Right lobe of liver (tissue), 6 donors: ENCODE measurements at places on chromosomes 5 and 9. TPM values are rescaled to one million over a fixed set of nuclear protein-coding genes. Genes with fewer than 3 reads are reported as not detected.

IL9 gene
- total RNA-seq: not detected

DNA sequence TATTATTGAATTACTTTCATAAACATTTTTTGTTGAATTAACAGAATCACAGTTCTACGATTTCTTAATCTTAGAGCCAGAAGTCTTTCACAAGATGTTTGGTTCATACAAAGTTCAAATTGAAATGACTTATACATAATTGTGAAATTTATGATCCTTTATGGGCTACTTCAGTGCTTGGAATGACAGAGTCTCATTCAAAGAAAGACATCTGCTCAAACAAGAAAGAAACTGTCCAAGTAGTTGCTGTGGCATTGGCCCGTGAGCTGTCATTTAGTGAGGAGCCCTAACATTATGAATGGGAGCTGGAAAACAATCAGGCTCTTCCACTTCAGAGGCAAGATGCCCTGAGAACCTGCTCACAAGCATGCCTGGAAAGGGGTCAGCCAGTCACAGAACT lies 63.4 kb downstream of the AUH start:
- DNase-seq: no peak

SH3GL2 gene
- 0.07 TPM for total RNA-seq

DNA sequence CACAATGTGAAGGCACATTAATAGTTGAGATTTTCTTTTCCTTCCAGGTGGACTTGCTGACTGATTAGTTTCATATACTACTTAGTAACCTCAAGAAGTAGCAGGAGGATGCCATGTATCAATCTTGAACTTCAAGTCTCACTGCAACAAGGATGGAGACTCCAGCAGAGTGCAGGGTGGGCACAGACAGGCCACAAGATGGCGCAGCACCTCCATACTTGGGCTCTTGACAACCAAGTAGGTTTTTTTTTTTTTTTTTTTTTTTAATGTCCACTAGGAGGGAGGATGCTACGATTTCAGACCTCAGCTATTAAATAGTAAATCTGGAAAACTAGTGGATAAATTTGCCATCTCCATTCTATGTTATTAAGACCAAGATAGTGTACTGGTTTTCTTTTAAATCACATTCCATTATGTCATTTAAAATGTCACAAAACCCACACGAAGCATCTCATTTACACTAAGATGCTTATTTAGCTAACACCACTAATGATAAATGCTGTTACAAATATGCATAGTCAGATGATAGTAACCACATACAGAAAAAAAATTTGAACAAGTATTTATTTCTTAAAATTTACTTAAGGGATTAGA lies 58.6 kb downstream of the IL6ST start:
- peak; percentile 69 for DNase-seq

DNA sequence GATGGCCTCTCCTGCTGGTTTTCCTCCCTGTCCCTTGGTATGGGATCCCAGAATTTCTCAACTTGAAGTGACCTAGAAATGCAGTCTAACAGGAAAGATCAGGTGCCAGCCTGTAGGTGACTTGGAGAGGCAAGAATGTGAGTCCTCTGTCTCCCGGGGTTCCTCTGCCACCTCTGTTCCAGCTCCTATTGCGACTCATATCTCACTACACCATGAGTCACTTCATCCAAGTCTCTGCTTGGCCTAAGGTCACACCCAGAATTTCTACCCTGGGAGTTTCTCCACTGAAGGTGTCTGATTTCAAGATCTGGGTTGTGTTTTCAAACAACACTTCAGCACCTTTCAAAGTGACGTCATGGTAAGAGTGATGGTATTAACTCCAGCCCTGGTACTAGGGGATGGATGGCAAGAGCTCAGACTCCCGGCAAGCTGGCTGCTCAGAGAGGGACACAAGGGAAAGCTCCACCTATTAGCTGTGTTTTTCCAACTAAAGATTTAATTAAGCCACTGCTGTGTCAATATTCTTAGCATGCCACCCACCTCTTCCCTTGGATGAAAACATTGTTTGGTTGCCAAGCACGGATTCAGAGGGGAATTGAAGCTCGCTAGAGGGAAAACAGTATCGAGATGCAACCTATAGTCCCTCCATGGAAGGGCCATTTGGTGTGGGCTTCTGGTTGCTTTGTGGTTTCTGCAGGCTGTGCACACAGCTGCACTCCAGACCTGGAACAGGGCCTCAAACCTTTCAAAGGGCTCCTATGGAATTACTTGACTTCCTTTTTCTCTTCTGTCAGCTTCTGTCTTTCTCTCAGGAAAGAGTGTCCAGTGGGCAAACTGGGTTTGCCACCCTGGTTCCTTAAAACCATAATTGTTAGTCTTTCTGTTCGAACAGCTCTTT lies 205.7 kb downstream of the GAS1 start:
- DNase-seq: no peak

GRCh38 chr9:752681-753200 lies 88.8 kb upstream of the DMRT1 start:
- no peak for DNase-seq

GRCh38 chr5:133995883-133996563 lies 8.8 kb downstream of the VDAC1 start:
- DNase-seq: no peak

- no peak for DNase-seq
Observed at GRCh38 chr5:40599676-40600075, 80.0 kb upstream of the PTGER4 start.
